GM13976 (cell line): ENCODE measurements at places on chromosomes 3 and 15.

DNA sequence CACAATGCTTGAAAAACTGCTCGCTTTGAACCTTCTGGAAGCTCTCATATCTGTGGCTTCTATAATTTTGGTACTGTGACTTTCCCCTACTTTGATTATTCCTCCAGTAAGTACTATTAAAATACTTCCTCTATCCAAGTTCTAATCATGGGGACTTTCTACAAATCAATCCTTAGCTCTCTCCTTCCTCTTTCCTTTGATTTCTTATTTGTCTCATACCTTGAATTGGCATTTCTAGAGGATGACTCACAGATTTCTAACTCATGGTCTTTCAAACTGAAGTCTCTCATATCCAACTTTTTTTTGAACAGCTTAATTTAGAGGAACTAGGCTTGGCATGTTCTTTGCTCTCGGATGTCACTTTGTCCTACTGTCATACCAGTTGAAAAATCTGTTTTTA, 241.8 kb downstream of the TBC1D5 start:
- no peak for DNase-seq

GRCh38 chr15:38252481-38253350, at the start of gene SPRED1:
Gene SPRED1, plus strand, starts transcription at chr15:38252836. Its CDS starts 350 bp downstream, at chr15:38253186.
- peak; percentile 25 for DNase-seq

DNA sequence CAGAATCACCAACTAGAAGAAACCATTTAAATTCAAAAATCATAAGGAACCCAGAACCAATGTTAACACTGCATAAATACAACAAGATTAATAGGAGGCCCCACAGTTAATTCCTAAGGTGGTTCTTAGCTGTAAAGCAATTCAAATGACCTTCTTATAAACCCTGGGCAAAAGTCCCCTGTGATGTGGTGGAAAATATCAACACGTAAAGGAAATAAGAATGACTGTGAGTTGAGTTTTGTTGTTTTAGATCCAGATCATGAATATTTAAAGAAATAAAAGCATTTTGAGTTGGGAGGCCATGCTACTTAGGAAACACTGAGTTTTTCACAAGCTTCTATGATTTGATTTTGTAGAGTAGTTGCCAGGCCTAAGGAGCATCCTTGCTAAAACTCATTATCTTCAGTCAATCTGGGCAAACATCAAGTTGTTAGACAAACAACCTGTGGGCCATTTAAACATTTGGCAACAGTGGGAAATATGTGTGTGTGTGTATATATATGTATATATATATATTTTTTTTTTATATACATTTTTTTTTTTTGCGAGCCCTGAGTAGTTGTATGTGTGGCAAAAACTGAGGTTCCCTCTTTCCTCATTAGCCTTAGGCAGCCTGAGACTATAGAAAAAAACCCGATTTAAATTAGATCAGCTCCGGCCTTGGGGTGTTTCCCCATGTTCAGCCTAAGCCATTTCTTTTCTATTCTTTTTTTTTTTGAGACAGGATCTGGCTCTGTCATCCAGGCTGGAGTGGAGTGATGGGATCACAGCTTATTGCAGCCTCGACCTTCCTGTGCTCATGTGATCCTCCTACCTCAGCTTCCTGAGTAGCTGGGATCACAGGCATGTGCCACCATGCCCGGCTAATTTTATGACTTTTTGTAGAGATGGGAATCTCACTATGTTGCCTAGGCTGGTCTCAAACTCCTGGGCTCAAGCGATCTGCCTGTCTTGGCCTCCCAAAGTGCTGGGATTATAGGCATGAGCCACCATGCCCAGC, 8.0 kb upstream of the PXK start:
- DNase-seq = peak; percentile 34

DNA sequence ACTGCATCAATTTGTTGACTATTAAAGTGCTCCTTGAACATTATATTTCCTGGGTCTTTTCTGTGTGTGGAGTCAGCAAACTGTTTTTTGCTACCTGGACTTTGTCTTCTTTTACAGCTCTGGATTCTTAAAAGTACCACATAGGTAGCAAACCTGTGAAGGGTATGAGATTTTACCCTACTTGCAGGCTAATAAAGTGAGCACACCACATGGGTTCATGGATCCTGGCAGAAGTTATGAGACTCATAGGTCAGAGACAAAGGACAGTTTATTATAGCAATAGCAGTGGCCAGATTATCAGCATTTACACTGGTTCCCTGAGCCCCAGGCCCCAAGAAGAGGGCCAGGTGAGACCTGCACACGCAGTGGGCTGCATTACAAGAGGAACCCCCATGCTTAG, 8.0 kb upstream of the SACM1L start:
- no peak for DNase-seq

- DNase-seq = no peak
These were observed 532.2 kb downstream of the NTRK3 start for GRCh38 chr15:87724330-87724729.

DNA sequence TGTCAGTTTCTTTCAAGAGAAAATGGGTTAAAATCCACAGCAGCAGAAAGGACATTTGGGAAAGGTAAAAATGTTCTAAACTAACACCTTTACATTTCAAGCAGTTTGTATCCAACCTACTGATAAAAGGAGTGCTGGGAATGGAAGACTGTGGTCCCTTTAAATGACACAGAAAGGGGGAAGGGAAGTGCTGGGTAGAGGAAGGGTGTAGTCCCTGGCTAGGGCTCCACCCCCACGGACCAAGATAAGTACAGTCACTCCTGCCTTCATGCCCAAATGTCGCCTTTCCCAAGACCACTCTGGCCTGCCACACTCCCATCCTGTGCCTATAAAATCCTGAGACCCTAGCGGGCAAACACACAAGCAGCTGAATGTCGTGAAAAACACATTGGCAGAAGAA, 350.9 kb upstream of the POU1F1 start:
- DNase-seq = no peak

GRCh38 chr15:74643665-74644204, 28.1 kb downstream of the CLK3 start:
- no peak for DNase-seq

DNA sequence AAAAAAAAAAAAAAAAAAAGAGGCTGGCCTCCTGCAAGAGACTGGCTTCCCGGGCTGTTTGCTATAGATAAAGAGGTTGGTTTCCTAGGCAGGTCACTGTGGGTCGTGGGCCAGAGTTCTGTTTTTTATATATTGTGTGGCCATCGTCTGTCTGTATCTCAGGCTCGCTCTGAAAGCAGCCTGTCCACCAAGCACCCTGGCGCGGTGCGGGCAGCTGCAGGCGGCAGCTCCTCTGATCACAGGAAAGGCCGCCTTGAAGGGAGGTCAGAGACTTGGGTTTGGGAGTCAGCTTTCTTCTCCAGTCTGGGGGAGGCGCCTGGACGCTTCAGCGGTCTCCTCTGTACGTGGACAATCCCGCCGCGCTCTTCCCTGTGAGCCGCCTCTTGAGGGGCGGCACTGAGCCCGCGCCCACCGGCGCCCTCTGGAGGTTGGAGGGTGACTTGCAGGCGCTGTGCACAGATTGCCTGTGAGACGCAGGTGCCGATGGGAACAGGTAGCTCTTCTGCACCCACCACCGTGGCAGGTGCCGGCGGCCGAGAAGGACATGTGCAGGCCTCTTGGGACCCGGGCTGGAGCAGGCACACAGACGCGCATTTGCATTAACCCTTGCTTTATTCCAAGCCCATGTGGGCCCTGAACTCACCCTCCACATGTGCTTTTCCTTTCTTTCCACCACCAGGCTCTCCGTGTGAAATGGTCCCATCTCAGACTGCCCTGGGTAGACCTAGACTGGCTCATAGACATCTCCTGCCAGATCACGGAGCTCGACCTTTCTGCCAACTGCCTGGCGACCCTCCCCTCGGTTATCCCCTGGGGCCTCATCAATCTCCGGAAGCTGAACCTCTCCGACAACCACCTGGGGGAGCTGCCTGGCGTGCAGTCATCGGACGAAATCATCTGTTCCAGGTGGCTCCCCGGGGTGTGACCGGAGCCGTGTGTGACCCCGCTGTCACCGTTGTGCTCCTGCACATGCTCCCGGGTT, 89.3 kb downstream of the LRRK1 start:
- DNase-seq = peak; percentile 93

DNA sequence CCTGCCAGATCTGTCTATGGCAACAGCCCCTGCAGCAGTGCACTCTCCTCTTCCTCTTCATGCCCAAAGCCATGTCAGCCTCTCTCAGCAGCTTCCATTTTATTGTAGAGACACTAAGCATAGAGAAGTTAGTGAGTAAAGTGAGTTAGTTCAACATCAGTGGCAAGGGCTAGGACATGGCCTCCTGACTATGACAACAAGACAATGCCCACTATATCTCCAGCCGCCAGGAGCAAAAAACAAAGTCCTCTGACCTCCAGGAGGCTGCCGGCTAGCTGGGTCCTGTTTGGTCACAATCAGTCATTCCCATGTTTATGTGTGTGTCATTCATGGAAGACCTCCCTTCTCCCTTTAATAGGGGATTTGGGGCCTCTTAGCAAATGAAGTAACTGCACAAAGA, 14.9 kb downstream of the NR1I2 start:
- no peak for DNase-seq

DNA sequence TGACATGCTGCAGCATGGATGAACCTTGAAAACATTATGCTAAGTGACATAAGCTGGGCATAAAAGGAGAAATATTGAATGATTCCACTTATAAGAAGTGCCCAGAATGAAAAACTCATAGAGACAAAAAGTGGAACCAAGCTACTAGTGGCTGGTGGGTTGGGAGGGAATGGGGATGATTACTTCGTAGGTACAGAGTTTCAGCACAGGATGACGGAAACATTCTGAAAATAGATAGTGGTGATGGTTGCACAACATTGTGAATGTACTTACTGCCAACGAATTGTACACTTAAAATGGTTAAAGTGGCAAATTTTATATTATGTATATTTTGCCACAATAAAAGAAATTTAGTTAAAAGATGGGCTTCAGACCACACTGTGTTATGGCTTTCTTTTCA, 93.6 kb downstream of the RPLP1 start:
- DNase-seq = no peak

DNA sequence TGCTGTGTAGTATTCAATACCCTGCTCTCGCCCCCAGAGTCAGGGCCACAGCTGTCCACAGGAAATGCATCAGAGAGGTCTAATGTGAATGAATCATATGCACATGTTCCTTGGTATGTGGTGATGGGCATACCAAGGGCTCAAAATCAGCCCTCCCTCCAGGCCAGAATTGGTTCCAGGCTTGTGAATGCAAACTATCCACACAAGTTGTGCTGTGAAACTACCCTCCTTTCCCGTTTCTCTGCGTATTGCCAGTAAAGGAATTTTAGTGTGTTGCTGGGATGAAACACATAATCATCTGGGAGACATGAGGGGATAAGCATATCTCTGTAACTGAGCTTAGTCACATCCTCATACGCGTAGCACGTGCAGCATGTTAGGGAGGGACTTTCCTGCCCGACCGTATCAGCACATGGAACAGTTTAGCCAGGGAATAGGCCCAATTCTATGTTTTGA, 9.2 kb upstream of the MME start:
- DNase-seq = no peak

DNA sequence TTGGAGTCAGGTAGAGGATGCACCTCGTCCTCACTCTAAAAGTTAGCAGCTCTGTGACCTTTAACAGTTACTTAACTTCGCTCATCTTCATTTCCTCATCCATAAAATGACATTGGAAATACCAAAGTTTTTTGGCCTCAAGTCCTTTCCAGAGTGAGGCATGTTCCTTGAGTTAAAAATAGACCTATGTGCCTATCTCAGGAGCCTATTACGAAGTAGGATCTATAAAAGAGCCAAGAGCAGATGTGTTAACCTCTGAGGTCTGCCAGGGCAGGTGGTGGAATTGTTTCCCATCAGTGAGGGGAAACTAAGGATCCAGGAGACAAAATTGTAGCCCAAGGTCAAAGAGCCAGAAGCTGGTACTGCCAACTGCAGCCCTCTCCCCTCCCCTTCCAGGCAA, 120.4 kb upstream of the EIF1B start:
- no peak for DNase-seq

- no peak for DNase-seq
These were observed 325.8 kb upstream of the NAALADL2 start for GRCh38 chr3:174533286-174533685.

GRCh38 chr15:45790325-45790943, 155.6 kb downstream of the SQOR start:
- DNase-seq = peak; percentile 31

DNA sequence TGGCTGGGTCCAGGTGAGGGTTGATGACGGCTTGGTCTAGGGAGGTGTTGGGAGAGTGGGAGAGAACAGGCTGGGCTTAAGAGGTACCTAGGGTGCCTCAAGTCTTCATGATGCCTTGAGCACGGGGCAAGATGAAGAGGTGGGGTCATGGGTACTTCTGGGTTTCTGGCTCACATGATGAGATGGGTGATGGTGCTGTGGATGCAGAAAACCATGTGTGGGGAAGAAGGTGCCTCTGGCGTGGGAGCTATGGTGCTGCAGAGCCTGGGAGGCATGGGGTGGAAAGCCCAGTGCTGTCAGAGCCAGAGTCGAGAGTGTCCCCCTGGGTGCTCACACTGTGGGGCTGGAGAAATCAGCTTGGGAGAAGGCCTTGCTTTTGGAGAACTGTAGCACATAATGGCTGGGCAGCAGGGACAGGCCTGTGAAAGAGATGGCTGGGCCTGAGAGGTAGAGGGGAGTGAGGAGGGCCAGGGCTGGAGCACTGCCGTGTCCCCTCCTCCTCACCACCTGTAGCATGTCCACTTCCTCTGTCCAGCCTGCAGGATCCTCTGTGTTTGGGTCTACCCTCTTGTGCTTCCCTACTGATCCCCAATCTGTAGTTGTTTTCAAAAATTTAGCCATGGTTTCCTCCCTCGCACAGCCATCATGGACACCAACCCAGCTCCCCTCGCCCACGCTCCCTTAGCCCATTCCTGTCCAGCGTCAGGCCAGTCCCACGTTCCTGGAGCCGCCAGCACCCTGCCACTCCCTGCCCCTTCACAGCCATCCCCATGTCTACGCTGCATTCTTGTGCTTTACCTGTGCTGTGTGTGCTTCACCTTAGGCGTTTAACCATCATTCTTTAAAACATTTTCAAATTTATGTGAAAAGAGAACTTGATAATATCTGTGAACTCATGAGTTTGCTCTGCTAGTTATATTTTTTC, 132.0 kb downstream of the EEFSEC start:
- DNase-seq = no peak

- no peak for DNase-seq
These were observed 13.3 kb downstream of the RHCG start for GRCh38 chr15:89483079-89483478.

DNA sequence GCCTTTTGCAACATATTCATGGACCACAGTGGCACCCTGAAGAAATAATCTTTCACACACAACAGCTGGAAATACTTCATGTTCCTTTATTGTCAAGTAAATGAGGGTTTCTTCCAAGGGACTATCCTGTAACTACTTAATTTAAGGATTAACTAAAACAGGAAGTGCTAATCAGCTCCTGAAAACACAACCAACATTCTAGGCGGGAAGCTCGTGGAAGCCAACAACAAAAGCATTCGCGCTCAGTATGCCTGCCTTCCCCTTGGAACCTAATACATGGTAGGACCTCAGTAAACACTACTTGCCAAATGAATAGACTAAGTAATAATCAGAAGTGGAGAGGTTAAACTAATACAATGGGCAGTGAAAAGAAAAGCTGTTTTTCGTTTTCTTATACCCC, 300.9 kb downstream of the RORA start:
- no peak for DNase-seq
